BJ (cell line): ENCODE measurements at places on chromosomes 1 and 21.

- no peak for DNase-seq
These were observed 2.9 kb downstream of the C1orf210 start for GRCh38 chr1:43282220-43283195.

GRCh38 chr1:208837242-208837641 lies 593.1 kb upstream of the PLXNA2 start:
- no peak for DNase-seq

- no peak for DNase-seq
These were observed 28.3 kb upstream of the KCNJ15 start for GRCh38 chr21:38228537-38228936.

- no peak for DNase-seq
These were observed 368.7 kb upstream of the ADGRL2 start for GRCh38 chr1:81432059-81432458.

- no peak for DNase-seq
These were observed 30.6 kb upstream of the NEK7 start for GRCh38 chr1:198125995-198126735.

GRCh38 chr1:160865337-160865736 lies 2.6 kb upstream of the CD244 start:
- DNase-seq: no peak

DNA sequence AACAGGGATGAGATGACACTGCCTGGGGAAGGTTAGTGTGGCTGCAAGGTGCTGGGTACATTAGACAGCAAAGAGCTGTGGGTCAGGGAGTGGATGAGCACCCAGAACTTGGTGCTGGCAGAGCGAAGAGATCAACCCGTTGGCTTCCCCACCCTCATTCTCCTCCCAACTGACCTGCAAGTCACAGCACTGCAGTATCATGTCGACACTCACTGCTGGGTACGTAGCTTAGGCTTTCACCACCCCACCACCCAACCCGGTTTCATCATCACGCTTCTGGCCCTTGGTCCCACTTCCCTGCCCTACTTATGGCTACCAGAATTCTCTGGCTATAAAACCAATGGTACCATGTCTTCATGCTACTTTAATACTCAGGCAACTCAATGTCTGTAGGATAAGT lies 73.6 kb upstream of the LYST start:
- DNase-seq: no peak

- DNase-seq: no peak
These were observed 29.8 kb downstream of the SLC30A1 start for GRCh38 chr1:211549092-211549711.

DNA sequence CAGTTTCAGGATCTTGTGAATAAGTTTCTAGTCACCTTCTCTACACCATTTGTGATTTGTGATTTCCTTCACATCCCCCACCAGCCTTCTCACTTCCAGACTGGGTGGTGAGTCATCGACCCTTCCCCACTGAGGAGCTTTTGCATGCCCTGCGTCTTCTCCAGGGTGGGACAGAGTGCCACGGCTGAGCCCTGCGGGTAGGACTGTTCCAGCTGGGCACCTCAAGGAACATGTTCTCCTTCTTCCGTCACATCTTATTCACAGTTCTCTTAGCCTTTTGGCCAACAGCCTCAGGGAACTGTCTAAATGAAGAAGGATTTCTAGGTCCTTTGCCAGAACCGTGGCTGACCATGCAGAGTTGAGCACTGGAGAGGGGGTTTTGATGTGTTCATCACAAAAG lies 116.5 kb downstream of the TMEM53 start:
- DNase-seq: no peak

GRCh38 chr1:77370161-77370560 lies 88.3 kb downstream of the AK5 start:
- no peak for DNase-seq

DNA sequence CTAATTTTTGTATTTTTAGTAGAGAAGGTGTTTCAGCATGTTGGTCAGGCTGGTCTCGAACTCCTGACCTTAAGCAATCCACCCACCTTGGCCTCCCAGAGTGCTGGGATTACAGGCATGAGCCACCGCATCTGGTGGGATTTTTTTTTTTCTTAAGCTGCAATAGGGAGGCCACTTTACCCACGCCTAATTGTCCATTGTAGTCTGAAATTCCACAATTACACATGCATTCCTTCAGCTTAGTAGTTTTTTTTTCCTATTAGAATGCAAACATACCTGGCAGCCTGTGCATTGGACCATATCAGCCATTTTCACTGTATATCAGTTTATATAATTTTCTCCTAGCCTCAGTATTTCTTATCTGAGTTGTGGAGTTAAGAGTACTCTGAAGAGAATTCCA lies 186.8 kb downstream of the LMX1A start:
- no peak for DNase-seq

- no peak for DNase-seq
These were observed 599.8 kb upstream of the CXADR start for GRCh38 chr21:16913010-16913409.

GRCh38 chr1:35278886-35279554 lies 10.5 kb downstream of the ZMYM4 start:
- no peak for DNase-seq

- no peak for DNase-seq
These were observed 335.6 kb downstream of the LRRIQ3 start for GRCh38 chr1:73862355-73862754.

GRCh38 chr1:12087797-12088314 lies 24.8 kb downstream of the TNFRSF8 start:
- no peak for DNase-seq

GRCh38 chr1:237911911-237912310 lies 21.2 kb upstream of the ZP4 start:
- DNase-seq: no peak
